ENCODE measurements at places on chromosomes 1 and 21.
A peak's percentile ranks its signal among the peaks of the same experiment; 100 is the strongest.

- DNase-seq: peak; percentile 10
Measured at GRCh38 chr1:28449904-28450303, 55.9 kb upstream of the RCC1 start.

DNA sequence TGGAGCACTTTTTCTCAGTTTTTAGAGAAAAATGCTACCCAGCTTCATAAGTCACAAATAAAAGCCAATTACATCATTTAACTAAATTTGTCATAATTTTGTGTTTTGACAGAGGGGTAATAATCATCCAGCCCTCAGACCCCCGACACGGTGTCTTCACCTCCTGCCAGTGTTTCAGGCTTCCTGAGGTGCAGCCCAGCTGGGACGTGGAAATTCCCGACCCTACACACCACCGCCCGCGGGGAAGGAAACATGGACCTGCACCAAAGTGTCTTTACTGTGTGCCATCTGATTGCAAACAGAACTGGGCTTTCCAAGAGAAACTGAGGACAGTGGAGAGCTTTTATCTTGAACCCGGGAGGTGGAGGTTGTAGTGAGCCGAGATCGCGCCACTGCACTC lies 7.7 kb upstream of the INAVA start:
- DNase-seq: no peak

DNA sequence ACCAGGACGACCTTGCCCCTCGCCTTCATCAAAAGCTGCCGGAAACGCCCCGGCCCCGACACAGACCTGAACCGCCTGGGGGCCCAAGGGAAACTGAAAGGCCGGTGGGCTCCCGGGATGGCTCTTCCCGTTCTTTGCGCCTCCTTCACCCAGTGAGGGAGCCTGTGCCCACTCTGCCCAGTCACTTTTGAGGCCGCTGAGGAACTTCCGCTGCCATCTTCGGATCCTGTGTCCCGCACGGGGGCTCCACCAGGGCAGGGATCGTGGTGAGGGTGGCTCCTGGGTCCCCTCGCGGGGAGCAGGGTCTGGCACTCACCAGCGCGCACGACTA lies 104.0 kb downstream of the PPIAL4G start:
- DNase-seq: no peak

DNA sequence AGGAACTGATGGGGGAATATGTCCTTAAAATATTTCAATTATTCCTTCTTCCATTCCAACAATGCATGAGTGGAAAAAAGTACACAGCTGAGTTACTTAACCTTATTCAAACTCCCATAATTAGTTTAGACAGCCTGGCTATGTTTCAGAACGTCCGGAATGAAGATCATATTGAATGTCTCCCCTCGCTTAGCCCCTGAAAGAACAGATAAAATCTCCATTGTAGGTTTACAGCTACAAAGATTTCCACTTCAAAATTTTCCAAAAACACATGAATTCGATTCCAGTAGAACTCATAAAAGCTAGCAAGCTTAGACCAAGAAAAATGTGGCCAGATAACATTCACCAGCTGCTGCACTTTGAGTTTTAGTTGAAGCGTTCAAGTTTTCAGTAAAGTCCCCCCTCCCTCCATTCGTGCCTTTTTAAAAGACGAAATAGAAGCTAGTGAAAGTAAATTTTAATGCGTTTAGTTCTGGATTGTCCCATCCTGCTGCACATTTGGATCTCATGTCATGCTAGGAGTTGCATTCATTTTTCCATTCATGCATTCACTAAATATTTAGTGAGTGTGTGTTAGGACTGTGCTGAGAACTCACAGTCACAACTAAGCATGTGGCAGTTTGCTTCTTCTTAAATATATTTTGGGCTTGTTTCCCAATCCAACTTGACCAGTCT lies 29.4 kb upstream of the SSX2IP start:
- no peak for DNase-seq

- no peak for DNase-seq
Measured at GRCh38 chr1:73859227-73859626, 338.7 kb downstream of the LRRIQ3 start.

DNA sequence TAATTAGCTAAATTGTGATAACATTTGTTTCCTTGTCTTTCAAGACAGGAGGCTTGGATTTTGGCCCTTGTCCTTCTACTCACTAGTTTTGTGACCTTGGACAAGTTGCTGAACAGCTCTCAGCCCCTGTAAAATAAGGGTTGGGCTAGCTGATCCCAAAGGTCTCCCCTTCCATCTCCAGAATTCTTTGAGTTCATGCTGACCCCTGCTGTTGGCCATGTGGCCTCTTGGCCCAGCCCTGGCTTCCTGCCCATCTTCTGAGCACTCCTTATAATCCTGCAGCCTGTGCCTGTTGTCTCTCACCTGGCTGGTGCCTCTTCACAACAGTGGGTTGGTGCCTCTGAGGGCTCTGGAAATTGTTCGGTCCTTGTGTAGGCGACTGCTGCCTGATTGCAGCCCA lies 10.1 kb downstream of the PTGFRN start:
- DNase-seq: no peak

DNA sequence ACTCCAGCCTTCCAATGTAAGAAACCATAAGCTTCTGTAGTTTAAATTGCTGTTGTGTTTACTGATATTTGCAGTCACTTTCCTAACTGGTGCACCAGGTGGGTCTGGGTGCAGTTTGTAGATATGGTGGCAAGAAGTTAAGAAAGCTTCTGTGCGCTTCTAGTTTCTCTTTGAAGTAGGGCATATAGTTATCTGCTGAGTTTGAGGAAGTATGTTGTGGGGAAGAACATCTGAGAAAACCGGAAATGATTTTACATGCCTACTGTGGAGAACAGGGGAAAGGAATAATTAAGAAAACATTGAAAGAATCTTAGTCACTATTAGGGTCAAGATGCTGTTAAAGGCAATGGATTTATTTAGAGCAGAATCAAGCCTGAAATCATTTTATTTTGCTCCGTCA lies 14.9 kb upstream of the SLC44A5 start:
- no peak for DNase-seq

- no peak for DNase-seq
Measured at GRCh38 chr1:71630073-71630472, 549.2 kb upstream of the ZRANB2 start.

DNA sequence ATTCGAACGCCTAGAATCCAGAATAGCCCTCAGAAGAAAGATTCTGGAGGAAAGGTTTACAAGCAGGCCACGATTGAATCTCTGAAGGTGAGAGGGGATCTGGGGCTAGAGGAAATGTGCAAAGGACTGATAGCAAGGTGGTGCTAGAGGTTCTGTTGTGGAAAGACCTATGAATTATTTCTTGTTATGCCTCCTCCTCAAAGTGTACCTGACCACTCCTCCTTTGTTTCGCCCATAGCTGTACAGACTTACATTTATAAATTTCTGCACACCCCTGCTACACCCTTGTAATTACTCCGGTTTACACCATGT lies 986 bp downstream of the TCEANC2 start:
- peak; percentile 41 for DNase-seq

DNA sequence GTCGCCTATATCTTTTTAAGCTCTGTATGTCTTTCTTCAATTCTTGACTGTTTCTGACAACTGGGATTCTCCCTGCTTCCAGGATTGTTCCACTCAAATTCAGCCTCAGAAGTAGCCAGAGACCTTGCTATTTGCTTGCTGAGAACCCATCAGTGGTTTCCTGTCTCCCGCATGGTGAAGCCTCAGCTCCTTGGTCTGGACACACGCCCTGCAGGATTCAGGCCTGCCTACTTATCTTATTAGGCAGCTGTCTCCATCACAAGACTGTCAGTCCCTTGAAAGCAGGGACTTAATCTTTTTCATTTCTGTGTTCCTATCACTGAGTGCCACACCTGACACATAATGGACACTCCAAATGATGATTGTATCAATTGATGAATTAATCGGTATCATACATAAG lies 175.3 kb downstream of the PLPP3 start:
- no peak for DNase-seq

DNA sequence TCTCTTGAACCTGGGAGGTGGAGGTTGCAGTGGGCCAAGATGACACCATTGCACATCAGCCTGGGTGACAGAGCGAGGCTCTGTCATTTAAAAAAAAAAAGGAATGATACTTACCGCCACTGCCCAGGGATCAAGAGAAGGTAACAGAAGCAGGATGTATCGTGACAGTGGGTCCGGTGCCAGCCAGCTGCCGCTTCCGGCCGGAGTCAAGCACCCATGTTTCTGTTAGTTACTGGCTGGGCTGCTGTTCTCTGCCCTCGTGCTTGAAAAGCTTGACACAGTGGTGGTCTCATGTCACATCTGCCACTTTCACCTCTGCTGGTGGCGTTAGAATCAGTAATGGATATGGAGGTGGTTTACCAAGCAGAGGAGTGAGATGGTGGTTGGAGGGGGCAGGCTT lies 21.0 kb downstream of the IFNGR2 start:
- DNase-seq: no peak

- no peak for DNase-seq
Measured at GRCh38 chr1:226735576-226735975, 3.5 kb downstream of the ITPKB start.

- no peak for DNase-seq
Measured at GRCh38 chr1:55286856-55287602, 71.9 kb upstream of the USP24 start.

- no peak for DNase-seq
Measured at GRCh38 chr1:207289756-207290155, 31.7 kb upstream of the CD55 start.

DNA sequence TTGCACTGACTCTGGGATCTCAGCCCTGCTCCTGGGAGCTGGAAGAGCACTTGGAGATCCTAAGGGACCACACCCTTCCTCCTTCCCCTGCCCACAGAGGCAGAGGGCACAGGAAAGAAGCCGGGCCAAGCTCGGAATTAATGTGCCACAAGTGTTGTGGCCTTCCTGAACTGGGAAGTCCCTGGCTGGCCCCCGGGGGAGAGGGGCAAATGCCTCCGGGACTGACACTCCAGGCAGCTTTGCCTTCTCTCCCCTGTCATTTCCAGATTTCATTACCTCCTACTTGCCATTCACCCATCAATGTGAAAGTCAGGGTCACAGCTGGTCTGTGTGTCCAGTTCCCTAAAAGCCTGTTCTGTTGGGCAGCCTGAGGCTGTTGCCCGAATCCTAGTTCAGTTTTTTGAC lies 21.7 kb downstream of the SESN2 start:
- DNase-seq: no peak

DNA sequence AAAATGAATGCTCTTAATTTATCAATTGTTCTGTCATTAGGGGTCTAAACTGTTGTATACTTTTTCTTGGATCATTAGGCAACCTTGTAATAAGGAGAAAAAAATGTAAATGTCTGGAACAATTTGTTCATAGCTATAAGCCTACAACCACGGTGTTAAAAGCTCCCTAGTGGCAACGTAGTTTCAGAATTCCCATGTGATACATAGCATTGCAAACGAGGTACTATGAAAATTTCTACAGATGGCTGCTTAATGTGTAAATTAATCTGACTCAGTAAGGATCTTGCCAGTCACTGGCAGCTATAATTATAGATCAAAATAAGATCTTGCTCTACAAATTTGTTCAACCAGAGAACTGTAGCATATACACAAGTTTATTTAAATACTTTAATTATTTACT lies 304.1 kb upstream of the ADGRL4 start:
- no peak for DNase-seq

DNA sequence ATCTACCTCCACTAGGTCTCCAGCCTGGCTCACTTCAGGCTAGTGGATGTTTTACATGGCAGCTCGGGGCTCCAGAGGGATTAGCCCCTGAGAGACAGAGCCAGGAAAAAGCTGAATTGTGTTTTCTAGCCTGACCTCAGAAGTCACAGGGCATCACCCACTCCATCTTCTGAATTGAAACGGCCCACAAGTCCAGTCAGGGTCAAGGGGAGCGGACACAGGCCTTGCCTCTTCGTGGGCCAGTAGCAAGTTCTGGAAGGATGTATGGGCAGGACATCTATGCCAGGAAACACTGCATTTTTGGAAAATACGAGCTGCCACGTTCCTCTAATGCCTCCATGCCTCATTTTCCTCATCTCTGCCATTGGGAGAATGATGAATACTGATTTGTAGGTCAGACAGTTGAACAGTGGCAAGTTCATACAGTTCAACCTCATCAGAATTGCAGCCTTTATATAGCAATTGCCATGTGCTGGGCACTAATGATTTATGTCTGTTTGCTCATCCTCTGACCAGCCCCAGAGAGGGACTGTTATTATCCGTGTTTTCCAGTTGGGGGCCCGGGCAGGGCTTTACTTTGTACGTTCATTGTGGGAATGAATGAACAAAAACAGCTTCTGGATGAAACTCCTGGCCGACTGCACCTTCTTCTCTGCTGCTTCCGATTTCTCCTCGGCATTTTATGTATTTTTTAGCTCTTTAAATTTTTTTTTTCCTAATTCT lies 23.2 kb upstream of the PCBP3 start:
- no peak for DNase-seq

GRCh38 chr1:54547601-54548388 lies at the start of gene ACOT11:
Gene ACOT11 (plus strand): TSS chr1:54548228. CDS start chr1:54548310, 82 bp downstream.
- no peak for DNase-seq

GRCh38 chr1:234962340-234962989 lies 166.2 kb downstream of the TOMM20 start:
- DNase-seq: peak; percentile 73

GRCh38 chr1:221839782-221840395 lies 98.0 kb upstream of the DUSP10 start:
- DNase-seq: no peak

DNA sequence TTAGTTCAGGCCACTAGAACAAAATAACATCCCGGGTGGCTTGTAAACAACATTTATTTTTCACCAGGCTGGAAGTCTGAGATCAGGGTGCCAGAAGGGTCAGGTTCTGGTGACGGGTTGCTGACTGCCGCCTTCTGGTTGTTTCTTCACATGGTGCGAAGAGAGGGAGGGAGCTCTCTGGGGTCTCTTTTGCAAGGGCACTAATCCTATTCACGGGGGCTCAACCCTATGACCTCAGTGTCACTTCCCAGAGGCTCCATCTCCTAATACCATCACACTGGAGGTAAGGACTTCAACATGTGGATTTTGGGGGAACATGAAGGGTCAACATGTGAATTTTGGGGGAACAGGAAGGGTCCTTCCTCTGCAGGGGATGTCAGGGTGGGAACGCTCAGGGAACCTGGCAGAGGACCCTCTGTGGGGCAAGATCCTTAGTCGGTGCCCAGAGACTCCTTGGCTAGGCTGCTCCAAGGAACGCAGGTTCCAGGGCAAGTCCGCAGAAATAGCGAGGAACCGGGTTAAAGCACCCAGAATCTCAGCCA lies 8.7 kb upstream of the C2CD2 start:
- no peak for DNase-seq
